LNCaP clone FGC (cell line): ENCODE measurements at places on chromosomes 6 and 20.
A peak's percentile ranks its signal among the peaks of the same experiment; 100 is the strongest.

DNA sequence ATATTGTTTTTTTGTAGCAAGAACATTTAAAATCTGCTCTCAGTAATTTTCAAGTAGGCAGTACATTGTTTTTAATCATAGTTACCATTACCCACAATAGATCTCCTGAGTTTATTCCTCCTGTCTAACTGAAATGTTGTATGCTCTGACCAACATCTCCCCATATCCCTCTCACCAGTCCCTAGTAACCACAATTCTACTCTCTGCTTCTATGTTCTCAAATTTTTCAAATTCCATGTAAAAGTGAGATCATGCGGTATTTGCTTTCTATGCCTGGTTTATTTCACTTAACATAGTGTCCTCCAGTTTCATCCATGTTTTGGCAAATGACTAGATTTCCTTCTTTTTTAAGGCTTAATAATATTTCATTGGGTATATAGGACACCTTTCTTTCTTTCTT, 300.5 kb downstream of the KCNQ5 start:
- DNase-seq: no peak

GRCh38 chr20:60585651-60586050, 627.4 kb downstream of the CDH26 start:
- no peak for DNase-seq

DNA sequence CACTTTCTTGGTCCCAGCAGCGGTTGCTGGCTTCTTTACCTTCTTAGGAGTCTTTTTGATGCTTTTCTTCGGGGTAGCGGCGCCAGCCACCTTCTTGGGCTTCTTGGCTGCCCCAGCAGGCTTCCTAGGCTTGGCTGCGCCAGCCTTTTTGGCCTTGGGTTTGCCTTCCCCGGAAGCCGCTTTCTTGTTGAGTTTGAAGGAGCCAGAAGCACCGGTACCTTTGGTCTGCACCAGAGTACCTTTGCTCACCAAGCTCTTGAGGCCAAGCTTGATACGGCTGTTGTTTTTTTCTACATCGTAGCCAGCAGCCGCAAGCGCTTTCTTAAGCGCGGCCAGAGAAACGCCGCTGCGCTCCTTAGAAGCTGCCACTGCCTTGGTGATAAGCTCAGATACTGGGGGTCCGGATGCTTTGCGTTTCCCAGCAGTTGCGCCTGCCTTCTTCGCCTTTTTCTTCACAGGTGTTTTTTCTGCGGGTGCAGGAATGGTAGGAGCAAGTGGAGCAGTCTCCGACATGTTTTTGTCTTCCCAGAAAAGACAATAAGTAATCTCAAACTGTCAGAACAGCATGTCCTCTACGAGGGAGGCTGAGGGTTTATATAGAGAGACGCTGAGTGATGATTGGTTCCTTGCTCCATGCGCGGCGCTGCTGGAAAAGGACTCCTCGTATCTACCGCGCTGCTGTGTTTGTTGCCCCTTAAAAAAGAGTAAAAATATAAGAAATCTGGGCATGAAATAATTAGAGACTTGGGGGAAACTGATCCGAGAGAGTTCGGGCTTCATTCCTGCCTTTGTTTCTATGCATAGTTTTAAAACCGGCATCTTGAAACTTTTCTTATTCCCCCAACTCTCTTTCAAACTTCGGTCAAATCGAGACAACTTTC, 130.3 kb upstream of the BTN3A2 start:
- DNase-seq: no peak

DNA sequence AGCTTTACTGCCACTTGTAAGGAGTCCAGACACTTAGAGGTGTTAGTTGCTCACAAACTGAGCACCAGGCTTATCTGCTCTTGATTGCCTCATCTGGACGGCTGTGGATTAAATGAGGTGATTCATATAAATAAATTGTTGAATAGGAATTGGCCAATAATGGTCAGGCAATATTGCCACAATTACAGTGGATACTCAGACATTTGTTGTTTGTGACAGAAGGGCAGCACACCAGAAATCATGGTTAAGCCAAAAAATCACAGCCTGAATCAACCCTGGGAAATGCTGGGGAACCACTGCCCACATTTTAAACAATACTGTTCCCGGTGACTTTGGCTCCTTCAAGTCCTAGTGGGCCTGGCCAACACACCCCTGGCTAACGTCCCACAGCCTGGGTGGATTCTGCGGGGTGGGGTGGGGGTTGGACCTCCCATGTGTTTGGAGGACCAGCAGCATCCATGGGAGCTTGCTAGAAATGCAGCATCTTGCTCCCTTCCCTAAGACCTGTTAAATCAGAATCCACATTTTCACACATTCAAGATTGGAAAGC, 29.5 kb upstream of the SPDEF start:
- no peak for DNase-seq

- DNase-seq: no peak
These were observed 68.2 kb downstream of the KHDRBS2 start for GRCh38 chr6:62217866-62218265.

- DNase-seq: no peak
These were observed 13.6 kb upstream of the SPAG4 start for GRCh38 chr20:35601990-35602389.

GRCh38 chr20:33009214-33010132, 2.0 kb downstream of the BPIFB2 start:
- DNase-seq: no peak

DNA sequence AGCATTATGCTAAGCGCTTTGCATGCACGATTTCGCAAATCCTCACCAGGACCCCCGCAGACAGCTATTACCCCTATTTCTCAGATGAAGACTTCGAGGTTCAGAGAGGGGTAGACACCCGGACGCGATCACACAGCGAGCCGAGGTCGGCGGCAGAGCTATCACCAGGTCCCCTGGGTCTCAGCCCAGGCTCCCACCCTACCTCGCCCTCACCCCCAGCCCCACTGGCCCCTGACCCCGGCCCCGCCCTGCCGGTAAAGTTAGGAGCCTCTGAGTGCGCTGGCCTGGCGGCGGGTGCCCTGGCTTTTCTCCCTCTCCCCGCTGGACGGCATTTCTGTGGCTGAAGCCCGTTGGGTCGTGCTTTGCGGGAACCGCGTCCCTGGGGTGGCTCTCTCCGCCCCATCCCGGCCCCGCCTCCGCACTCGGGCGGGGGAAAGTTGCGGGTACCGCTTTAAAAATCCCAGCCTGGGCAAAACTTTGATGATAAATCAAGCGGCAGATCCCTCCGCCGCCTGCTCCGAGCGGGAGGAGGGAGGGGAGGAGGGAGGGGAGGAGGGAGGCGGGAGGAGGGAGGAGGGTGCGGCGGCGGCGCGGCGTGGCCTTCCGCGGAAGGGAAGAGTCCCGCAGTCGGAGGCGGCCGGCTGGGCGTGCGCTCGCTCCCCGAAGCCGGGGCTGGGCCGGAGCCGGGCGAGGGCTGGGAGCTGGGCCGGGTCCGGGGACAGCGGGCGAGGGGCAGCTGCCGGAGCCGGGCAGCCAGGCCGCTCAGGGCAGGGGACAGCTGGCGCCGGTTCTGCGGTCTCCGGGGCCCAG, at the start of gene VSTM2L:
Gene VSTM2L, plus strand, starts transcription at position 624 of the 810 bp plus-strand sequence. CDS start 224 bp downstream, outside the sequence.
- peak; percentile 11 for DNase-seq

DNA sequence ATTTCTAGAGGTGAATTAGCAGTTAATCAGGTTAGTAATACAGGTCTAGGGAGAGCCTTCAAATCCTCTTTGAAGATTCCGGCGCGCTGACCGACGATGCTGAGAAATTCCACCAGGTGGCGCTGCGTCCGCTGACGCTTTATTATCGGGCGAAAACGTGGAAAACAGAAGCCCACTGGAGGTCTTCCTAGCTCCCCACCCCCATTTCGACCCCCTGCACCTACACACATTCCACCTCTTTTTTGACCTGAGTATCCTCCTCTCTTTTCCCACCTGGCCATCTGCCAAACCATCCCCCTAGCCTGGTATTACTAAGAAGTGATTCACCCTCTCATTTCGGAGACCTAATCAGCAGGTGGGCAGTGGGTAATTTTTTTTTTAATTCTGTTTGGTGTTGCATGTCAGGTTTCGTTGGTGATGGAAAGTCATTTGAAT, 65.4 kb upstream of the RIN2 start:
- no peak for DNase-seq

GRCh38 chr6:98041921-98042320, 758.9 kb upstream of the MMS22L start:
- no peak for DNase-seq
